ENCODE measurements at places on chromosomes 1 and 21. TPM values are rescaled to one million over a fixed set of nuclear protein-coding genes. Genes with fewer than 3 reads are reported as not detected.

FMO3 gene
- total RNA-seq, result not detected

FAM131C gene
- 0.93 TPM for total RNA-seq

AVPR1B gene
- total RNA-seq, result not detected

VPS13D gene
- total RNA-seq, result 33.1 TPM

WDR64 gene
- total RNA-seq, result not detected

CYP4A22 gene
- not detected for total RNA-seq

NT5C1A gene
- not detected for total RNA-seq

COL11A1 gene
- not detected for total RNA-seq

EPHA8 gene
- total RNA-seq, result not detected

CD247 gene
- total RNA-seq, result 0.61 TPM

LRRC53 gene
- not detected for total RNA-seq
